Right renal pelvis (tissue), 4 donors: ENCODE measurements at places on chromosomes 6 and 20.
A peak's percentile ranks its signal among the peaks of the same experiment; 100 is the strongest.

- no peak for DNase-seq
These were observed 283.1 kb downstream of the PREX1 start for GRCh38 chr20:48544402-48545339.

DNA sequence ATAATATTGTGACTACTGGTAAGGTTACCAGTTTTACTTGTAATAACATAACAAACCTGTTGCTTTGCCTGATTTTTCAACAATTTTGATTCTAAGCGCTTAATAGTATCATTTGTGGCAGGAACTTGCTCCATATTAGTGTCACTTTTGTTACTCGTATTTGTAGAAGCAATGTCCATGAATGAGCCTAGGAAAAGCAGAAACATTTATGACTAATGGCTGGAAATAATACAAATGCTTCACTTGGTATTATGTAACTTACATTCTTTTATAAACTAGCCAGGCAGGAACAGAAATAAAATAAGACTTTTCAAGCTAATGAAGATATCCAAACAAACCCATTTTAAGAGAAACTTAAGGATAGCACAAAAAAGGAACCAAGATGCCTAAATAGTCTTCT lies 38.9 kb downstream of the MAP3K7 start:
- DNase-seq, result no peak

DNA sequence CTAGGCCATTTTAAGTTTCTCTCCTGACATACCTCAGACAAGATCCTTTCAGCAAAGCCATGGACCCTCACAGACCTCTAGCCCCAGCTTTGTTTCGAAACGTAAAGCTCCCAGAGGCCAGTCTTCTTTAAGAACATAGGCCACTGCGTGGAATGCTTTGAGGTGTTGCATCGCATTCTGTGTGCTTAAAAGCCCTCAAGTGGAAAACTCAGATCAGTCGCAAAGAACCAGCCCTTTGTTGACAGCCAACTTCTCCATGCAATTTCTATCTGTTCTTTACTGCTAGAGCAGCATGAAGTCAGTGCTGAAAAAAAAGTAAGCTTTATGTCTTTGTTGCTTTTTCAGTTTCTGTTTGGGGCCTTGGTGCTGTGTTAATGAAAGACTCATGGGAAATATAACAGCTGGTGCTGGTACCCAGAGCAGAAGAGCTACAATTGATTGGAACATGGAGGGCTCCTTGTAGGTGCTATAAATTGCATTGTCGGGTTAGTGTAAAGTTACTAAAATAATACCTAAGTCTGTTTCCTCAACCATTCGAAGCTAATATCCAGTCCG lies 142.6 kb downstream of the MAP3K7 start:
- DNase-seq, result peak; percentile 23

- DNase-seq, result no peak
These were observed 147.1 kb upstream of the SASH1 start for GRCh38 chr6:148195511-148195910.

GRCh38 chr6:157879034-157879872 lies 56.2 kb downstream of the SNX9 start:
- no peak for DNase-seq

DNA sequence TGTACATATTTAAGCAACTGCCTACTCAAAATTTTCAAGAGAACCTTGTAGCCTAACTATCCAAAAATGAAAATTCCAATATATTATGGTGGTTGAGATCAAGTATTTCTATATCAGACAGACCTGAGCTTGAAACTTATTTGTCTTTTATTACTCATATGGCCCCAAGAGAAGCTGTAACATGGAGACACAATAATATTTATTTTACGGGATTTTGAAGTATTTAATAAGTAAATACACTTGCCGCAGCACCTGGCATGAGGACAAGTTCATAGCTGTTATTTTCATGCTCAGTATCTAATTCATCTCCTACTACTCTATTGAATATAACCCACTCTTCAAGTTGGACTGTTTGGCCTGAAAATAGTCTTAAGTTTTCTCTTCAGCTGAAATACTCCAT lies 28.0 kb downstream of the PTPRK start:
- DNase-seq, result no peak

DNA sequence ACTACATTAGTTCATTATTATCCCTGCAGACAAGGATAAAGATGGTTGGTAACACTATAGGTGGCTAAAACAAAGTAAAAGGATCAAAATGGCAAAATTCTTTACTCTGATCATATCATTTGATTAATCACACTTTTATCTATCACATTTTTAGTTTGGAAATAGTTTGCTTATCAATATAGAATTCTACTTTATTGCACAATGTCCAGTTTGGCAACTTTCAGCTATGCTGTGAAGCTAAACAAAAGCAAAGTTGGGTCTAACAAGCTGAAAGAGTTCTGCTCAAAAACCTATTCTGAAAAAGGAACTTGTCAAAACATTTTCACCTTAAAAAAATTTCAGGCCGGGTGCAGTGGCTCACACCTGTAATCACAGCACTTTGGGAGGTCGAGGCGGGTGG lies 7.9 kb upstream of the LATS1 start:
- DNase-seq, result no peak

- no peak for DNase-seq
These were observed 8.7 kb downstream of the ARMC12 start for GRCh38 chr6:35745509-35745908.

- DNase-seq, result no peak
These were observed 90.8 kb downstream of the THBS2 start for GRCh38 chr6:169162752-169163407.

- no peak for DNase-seq
These were observed 4.2 kb downstream of the PRSS16 start for GRCh38 chr6:27251606-27252251.

DNA sequence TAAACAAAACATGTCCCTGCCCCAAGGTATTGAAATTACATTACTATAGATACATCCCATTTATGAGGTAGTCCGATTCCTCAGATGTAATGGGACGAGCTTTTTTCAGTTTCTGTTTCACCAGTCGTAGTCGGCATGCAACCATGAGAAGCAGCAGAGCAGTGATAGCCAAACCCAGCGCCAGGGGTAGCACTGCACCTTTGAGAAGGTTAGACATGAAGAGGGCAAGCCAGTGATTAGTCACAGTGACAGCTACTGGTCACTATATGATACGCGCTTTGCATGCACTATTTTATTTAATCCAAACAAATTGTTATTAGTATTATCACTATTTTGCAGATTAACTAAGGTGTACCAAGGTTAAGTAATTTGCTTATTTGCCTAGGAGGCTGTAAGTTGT lies 43.7 kb downstream of the LRP11 start:
- DNase-seq, result no peak

- no peak for DNase-seq
These were observed 174.1 kb downstream of the CARMIL1 start for GRCh38 chr6:25453288-25453687.

DNA sequence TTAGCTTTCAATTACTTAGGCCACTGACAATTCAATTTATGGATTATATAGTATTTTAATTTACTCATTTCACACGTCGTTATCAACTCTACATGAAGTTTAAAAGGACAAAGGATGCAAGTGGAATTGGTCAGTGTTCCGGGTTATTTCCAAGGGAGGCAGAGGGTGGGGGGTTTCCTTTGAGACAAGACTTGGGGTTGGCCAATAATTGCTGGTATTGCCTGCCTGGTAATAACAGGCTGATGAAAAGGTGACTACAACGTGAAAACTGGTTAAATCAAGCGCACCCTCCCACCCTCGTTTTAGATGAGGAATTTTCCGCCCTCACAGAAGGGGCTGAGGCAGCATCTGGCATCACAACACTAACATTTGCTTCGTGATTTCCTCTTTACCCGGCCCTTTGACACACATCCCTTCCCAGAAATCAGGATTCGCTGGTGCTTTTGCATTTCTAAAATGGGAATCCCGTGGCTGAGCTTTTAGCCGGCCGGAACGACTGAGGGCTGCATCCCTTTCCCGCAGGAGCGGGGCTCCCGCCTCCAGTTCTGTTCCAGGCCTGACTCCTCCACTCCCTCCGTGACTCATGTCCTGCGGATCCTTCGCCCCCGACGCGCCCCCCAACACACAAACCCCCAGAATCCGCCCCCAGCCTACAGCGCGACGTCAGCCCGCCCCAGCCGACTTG lies 999 bp upstream of the PIM1 start:
- DNase-seq, result no peak

DNA sequence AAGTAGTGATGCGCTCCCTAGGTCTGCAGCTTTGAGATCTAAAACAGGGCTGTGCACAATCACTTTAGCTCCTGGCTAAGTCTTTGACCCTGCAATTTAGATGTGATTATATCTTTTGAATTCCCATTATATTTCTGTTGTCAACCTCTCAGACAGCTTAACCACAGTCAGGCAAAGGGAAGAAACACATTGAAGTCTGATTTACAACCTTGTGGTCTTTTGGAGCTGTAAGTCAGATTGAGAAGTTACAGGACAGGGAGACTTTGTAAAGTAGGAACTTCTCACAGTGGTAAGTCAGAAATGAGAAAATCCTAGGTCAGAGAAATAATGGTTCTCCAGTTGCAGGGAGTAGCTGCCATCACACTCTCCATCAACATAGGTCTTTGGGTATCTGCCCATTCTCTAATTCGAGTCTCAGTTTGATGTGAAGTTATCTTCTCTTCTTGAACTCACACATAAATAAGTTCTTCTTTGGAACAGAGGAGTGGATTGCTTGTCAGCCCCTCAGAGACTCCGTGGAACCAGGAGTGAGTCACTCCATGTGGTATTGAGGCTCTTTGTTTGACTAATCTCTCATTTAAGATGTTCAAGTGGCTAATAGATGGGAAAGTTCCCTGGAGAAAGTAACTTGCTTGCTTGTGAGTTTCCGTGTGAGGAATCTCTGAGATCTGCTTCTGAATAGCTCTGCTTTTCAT lies 35.0 kb upstream of the SGK1 start:
- DNase-seq, result no peak

GRCh38 chr6:130934848-130935585 lies 107.8 kb downstream of the SMLR1 start:
- DNase-seq, result no peak

GRCh38 chr6:75450903-75451302 lies 42.7 kb downstream of the FILIP1 start:
- no peak for DNase-seq

DNA sequence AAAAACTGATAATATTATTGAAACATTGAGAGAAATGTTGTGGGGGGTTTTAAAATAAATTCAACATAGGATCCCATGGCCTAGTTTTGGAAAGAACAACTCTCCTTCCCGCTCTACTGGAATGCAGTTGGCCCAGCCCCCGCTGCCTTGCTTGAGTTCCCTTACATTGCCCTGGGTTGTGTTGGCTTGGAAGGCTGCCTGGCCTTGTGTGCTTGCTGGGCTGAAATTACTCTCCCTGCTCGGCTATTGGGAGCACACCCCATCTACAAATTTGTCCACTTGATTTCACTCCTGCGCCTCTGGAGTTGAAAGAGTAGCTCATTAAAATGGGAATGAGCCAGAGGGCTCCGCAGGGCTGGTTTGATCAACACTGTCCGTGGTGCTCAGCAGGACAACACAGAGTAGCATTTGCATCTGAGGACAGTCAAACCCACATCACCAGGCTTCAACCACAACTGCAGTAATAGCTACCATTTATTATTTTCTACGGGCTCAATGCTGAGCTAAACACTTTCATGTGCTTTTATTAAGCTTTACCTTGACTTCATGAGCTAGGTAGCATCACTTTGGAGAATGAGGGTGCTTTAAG lies 35.2 kb downstream of the DOK5 start:
- peak; percentile 43 for DNase-seq

DNA sequence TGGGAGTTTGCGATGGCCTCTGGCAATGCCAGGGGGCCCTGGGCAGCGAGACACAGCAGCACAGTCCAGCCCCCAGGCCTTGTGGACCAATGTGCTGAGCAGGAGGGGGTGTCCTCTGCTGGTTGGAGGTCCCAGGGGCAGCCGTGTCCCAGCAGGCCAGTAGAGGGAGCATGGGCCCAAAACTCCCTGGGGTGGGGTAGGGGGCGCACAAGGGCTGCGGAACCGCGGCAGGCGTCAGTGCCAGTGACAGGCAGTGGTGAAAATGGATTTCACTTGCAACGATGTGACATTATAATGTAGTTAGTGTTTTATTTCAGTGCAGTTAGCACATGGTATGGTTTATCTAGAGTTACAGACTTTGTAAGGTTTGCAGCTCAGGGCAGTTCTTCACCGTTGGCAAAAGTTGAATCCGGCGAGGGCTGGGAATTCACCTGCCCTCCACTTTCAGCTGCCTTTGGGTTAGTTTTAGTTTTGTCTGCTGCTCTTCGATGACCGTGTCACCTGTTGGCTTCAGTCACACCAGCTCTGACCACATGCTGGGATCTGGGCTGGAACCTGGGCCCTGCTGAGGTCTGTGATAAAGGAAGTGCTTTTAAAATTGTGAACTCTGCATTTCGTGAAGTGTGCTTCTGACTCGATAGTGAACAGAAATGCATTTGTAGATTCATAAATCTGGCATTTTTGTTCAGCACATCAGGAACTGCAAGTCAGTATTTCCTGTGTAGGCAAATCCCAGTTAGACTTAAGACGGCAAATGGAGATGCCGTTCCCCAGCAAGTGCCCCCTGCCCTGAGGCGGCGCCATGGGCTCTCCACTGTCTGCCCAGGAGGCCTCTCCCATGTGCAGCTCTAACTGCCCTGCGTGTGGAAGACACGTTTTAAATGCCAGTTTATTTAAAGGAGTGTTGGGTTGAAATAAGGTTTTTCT lies 46.8 kb downstream of the PYGB start:
- DNase-seq, result no peak

GRCh38 chr20:23640018-23640601 lies 2.4 kb upstream of the CST3 start:
- no peak for DNase-seq

DNA sequence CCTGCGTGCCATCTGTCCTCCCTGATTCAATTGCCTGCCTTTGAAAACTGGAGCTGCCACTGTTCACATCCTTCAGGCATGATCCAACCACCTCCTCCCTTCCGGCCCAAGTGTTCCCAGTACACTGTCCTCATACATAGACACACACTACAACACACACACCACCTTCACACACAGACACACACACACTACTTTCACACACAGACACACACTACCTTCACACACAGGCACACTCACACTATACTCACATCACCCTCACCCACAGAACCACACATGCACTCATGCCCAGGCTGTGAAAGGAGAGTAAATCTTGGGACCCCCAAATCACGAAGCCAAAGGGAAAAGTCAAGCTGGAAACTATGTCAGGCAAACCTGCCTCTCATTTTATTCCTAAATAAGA lies 109.4 kb upstream of the MYLIP start:
- no peak for DNase-seq

DNA sequence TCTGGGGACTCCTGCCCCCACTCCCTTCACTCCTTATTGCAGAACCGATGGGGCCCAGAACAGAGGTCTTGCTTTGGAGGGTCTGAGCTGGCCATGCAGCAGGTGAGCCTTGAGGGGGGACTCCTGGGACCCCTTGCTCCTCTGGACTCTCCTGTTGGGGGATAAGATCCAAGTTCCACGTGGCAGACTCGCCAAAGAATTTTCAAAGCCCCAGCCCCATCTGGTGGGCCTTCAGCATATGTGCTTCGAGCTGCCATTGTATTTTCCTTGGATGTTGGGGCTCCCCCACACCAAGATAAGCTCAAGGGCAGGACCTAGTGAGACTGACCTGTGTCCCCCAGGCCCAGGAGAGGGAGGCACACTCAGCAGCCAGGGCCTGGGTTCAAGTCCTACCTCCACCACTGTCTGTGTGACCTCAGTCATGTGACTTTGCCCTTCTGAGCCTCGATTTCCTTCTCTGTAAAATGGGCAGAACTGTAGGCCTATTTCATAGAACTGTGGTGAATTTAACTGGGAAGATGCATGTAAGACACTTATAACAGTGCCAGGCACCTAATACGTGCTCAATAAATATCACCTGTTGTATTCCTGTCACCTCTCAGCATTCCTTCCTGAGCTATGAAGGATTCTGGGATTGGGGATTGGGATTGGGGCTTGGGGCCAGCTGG lies 115.5 kb downstream of the VEGFA start:
- no peak for DNase-seq
